Activated CD8-positive, alpha-beta memory T cell treated with anti-CD3 and anti-CD28 coated beads for 4 hours (primary cell): ENCODE measurements at places on chromosomes 4 and X.

- DNase-seq, result no peak
Observed at GRCh38 chr4:185865901-185866328, 53.9 kb upstream of the SORBS2 start.

- no peak for DNase-seq
Observed at GRCh38 chr4:27463816-27464215, 603.2 kb downstream of the STIM2 start.

DNA sequence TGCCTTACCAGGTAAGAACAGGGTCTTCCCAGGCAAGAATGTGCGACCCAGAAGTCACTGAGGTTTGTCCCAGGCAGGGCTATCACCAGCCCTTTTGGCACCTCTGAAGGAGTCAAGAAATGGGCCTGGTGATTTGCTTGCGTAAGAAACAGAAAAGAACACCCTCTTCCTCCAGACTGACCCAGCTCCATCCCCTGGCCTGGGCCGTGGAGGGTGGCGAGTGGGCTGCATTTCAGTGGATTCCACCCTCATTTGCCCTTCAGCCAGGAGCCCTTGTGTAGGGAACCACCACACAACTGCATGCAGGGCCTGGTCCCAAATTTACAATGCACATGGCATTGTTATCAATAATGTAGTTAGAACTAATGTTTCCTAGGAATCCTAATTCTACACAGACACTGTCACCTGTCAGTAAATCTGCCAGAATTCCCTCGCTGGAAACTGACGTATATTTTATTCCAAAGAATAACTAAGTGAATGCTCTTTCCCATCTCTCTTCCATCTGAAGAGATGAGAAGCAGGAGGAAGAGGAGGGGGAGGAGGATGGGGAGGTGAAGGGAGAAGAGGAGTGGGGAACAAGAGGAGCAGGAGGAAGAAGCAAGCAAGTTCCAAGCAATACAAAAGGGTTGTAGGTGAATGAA lies 46.6 kb downstream of the TSPAN5 start:
- no peak for DNase-seq

GRCh38 chr4:44447563-44448504 lies 775 bp downstream of the KCTD8 start:
- DNase-seq, result no peak

GRCh38 chrX:34300871-34301270 lies 168.8 kb upstream of the FAM47A start:
- DNase-seq, result no peak
